ENCODE measurements at places on chromosomes 6 and 20. TPM values are rescaled to one million over a fixed set of nuclear protein-coding genes. Genes with fewer than 3 reads are reported as not detected.

PRPH2 gene
- total RNA-seq: 5.3 TPM

SLC22A16 gene
- total RNA-seq: not detected

METTL24 gene
- 1.6 TPM for total RNA-seq

SLC2A4RG gene
- 3.4 TPM for total RNA-seq

RBPJL gene
- not detected for total RNA-seq

MCUR1 gene
- total RNA-seq: 36.3 TPM

CAGE1 gene
- total RNA-seq: not detected

CTCFL gene
- not detected for total RNA-seq

SSTR4 gene
- total RNA-seq: not detected

SOBP gene
- 109 TPM for total RNA-seq

SSR1 gene
- total RNA-seq: 56.0 TPM

SLC24A3 gene
- 16.0 TPM for total RNA-seq

POM121L2 gene
- total RNA-seq: not detected

HLA-DPA1 gene
- 0.94 TPM for total RNA-seq

THBD gene
- 0.63 TPM for total RNA-seq

BTNL2 gene
- not detected for total RNA-seq

RAB32 gene
- total RNA-seq: 2.8 TPM

PCMTD2 gene
- total RNA-seq: 184 TPM

MMUT gene
- total RNA-seq: 22.8 TPM

RAB44 gene
- not detected for total RNA-seq

TRIM40 gene
- total RNA-seq: not detected

TREML2 gene
- total RNA-seq: not detected

MAK gene
- 0.31 TPM for total RNA-seq

FOXF2 gene
- total RNA-seq: 2.5 TPM

PRKN gene
- total RNA-seq: 13.8 TPM

RAET1L gene
- total RNA-seq: not detected

CCR6 gene
- total RNA-seq: not detected

SCUBE3 gene
- total RNA-seq: 2.8 TPM

XPO5 gene
- total RNA-seq: 62.0 TPM

LST1 gene
- total RNA-seq: not detected

MEI4 gene
- 0.31 TPM for total RNA-seq

BPIFB4 gene
- not detected for total RNA-seq

HRH3 gene
- 0.31 TPM for total RNA-seq

GPR63 gene
- total RNA-seq: 22.8 TPM

RNF39 gene
- total RNA-seq: not detected

UBE3D gene
- 21.3 TPM for total RNA-seq

LHFPL5 gene
- 1.6 TPM for total RNA-seq

LPA gene
- 2.5 TPM for total RNA-seq

PLCG1 gene
- 264 TPM for total RNA-seq

NRSN2 gene
- 44.4 TPM for total RNA-seq

ELOVL2 gene
- total RNA-seq: 45.7 TPM

PRSS16 gene
- 0.31 TPM for total RNA-seq

ZNF391 gene
- total RNA-seq: 5.3 TPM

EYA4 gene
- 0.94 TPM for total RNA-seq

SRSF3 gene
- 255 TPM for total RNA-seq

GSTA3 gene
- not detected for total RNA-seq

IL17A gene
- not detected for total RNA-seq

MLN gene
- not detected for total RNA-seq

RRAGD gene
- total RNA-seq: 57.0 TPM

TRAPPC3L gene
- total RNA-seq: not detected

TRERF1 gene
- 7.5 TPM for total RNA-seq

TPX2 gene
- total RNA-seq: 11.0 TPM

PDE10A gene
- 92.0 TPM for total RNA-seq

All from parietal lobe (tissue), 2 donors.